Fibroblast of lung (primary cell): ENCODE measurements at places on chromosomes 6 and 20. TPM values are rescaled to one million over a fixed set of nuclear protein-coding genes. Genes with fewer than 3 reads are reported as not detected.

DNA sequence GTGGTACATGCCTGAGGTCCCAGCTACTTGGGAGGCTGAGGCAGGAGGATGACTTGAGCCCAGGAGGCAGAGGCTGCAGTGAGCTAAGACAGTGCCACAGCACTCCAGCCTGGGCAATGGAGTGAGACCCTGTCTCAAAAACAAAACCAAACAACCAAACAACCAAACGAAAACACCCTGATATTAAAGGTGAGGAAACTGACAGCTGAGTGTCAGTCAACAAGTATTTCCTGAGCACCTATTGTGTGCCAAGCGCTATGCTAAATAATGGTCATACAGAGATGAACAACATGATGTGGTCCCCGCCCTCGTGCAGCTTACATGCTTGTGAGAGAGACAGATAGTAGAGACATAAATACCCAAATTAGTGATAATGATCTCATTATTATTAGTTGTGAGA is 1.9 kb upstream of the TULP1 start:
- DNase-seq: no peak

DNA sequence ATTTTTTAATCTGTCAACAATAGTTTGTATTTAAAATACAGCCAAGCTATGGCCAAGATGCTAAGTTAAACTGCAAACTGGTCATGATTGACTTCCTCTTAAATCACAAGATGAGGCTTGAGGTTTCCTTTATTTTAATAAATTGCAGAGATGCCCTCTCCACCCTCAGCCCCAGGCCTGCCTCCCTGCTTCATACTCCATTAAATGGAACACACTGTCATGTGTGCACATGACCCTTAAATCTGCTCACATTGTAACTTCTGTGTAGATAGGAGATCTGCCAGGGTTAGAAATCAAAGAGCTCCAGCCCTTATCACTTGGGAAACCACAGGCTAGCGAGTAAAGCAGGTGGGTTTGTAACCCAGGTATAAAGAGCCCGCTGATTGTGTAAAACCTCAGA is 20.8 kb downstream of the DUSP22 start:
- DNase-seq: no peak

DNA sequence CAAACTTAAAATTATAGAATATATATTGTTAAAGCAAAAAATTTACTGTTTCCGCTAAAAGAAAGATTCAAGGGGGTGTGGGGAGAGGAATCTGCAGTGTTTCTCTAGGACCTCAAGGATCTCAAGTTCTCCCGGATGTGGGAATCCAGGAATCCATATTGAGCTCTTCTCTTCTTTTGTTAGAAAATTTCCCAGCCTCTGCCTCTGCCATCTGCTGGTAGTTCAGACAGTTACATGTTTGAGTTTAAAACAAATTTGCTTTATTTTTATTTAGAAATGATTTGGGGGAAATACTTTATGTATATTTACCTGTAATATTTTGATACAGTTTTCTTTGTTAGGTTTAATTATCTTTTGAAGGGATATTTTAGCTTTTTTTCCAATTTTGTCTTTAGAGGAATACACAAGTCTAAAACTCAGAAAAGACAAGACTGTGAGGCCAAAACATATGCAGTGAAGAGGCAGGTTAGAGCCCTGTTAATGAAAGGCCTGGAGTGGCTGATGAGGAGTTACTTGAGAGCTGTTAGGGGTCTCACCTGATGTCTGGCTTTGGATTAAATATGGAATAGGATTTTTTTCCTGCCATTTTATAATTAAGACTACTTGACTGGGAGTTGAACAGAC is 268.8 kb downstream of the ARID1B start:
- peak; percentile 77 for DNase-seq

- no peak for DNase-seq
Observed at GRCh38 chr6:121223930-121224329, 110.3 kb downstream of the TBC1D32 start.

DNA sequence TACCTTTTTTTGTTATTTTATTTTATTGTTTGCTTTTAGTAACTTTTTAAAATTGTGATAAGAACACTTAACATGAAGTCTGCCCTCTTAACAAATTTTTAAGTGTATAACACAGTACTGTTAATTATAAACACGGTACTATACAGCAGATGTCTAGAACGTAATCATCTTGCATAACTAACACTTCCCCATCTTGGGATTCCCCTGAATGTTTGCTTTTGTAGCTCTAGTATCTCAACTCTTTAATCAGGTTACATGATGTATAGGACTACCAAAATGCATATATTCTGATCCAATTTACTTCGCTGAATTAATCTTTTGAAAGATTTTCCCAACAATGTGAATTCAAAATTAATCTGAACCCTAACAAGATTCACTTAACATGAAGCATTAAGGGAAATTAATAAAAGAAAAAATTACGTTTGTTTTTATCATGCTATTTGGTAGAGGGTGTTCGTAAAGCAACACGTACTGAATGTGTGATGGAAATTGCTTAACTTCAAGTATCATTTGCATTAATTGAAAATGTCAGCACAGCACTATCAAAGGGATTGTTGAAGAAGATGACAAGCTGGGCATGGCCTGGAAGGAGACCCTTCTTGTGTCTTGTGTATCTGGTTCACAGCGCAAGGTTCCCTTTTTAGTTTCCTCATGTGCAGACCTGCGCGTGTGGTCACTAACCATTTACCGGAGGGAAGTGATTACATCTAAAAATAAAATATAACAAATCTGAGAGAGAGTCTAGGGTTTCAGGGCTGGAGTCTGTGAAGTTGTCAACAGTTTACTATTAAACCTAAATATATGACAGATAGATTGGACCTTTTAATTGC is 15.2 kb downstream of the COL19A1 start:
- DNase-seq: no peak

DNA sequence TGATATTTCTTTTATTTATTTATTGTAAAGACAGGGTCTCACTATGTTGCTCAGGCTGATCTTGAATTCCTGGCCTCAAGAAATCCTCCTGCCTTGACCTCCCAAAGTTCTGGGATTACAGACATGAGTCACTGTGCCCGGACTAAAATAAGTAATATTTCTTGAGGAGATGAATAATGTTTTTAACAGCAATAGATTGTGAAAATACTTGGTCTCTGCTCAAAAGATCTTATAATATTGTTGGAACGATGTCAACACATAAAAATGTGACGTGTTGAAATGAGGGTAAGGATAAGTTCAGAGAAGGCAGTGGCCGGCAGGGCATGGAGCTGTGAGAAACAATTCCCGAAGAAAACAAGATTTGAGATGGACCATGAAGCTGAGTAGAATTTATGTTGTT is 178.7 kb downstream of the GJA1 start:
- no peak for DNase-seq

DNA sequence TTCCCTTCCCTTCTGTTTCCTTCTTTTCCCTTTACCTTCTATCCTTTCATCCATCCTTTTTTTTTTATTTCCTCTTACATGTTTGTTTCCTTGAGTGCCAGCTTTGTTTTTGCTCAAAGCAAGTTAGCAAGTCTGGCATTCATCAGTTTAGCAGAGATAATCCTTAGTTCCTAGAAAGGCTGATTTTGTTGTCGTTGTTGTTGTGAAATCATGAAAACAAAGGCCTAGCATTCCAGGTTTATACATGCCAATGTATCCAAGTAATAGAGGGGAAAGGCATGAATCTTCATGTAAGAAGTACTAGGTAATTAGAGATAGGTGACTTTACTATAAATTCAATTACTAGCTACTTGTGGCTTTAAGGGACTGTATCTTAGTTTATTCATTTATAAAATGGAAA is 45.9 kb downstream of the TFAP2B start:
- no peak for DNase-seq

DNA sequence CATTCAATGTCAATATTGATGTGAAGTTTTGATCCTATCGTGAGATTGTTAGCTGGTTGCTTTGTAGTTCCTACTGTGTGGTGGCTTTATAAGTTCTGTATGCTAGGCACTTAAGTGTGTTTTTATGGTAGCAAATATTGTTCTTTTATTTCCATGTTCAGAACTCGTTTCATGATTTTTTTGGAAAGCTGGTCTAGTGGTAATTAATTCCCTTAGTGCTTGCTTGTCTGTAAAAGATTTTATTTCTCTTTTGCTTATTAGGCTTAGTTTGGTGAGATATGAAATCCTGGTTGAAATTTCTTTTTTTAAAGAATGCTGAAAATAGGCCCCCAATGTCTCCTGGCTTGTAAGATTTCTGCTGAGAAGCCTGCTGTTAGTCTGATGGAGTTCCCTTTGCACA is 27.8 kb upstream of the PLCB1 start:
- no peak for DNase-seq

DNA sequence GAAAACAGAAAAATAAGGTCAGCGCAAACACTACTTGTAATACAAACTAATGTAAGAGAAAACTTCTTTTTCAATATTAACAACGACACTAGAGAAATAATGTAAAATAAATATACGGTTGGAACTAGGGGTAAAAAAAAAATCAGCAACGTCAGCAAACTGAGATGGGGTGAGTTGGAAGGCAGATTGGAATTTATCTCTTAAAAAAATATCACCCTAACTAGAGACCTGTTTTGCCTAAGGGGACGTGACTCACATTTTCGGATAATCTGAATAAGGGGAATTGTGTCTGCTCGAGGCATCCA is 705 bp upstream of the UTRN start:
- no peak for DNase-seq

GRCh38 chr6:160978141-160978901 is 13.2 kb upstream of the MAP3K4 start:
- peak; percentile 69 for DNase-seq

GRCh38 chr20:60921022-60921622 is 330.9 kb upstream of the CDH4 start:
- no peak for DNase-seq

DNA sequence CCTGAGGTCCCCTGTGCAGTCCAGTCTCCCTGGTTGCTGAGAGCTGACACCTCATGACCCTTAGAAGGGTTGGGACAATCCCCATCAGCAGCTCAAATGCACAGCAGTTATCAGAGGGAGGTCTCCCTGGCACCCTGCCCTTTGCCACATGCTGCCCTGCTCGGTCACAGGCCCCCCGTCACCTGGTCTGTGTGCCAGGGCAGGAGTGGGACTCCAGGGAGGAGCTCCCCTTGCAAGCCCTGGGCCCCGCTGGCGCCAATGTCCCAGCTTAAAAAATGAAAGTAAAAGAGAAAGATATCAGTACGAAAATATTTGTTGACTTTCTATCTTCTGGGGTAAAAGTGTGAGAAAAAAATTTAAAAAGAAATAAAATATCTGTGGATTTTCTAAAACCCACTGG is 68.1 kb upstream of the SLC22A16 start:
- no peak for DNase-seq

GRCh38 chr6:91352878-91353277 is 766.0 kb upstream of the MAP3K7 start:
- DNase-seq: no peak

- no peak for DNase-seq
Observed at GRCh38 chr6:155351273-155352129, 37.2 kb upstream of the TFB1M start.

DNA sequence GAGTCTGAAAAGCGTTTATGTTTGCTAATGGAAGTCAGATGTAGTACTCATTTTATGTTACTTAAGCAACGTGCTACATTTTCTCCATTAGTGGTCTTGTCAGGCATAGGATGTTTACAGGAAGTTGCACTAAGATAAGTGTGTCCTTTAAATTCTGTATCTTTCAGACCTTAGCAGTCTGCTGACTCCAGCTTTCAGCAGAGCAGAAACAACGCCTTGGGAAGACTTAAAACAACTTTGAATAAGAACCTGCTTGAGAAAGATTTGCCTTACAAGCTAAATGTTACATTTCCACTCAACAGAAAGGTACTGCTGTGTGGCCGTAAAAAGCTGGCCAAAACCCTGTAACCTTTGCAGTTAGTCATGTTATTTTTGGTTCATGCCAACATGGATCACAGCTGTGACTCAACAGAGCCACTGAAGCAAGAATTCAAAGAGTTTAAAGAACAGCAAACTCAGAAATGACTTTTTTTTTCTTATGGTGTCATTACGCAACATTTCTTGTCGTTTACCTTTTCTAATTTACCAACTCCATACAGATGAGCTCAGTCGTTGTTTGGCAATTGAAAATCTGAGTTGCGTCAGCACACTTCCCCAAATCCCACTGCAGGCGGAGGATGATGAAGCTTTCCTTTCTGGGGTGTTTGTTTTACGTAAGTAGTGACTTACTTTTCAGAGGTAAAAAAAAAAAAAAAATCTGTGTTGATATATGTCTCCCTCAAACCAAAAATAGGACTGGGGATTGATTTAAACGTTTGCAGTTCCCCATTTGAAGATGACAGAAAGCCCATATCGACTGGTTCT is 27.9 kb upstream of the BMP6 start:
- DNase-seq: peak; percentile 93

- no peak for DNase-seq
Observed at GRCh38 chr6:155290491-155290890, 23.8 kb downstream of the TFB1M start.

DNA sequence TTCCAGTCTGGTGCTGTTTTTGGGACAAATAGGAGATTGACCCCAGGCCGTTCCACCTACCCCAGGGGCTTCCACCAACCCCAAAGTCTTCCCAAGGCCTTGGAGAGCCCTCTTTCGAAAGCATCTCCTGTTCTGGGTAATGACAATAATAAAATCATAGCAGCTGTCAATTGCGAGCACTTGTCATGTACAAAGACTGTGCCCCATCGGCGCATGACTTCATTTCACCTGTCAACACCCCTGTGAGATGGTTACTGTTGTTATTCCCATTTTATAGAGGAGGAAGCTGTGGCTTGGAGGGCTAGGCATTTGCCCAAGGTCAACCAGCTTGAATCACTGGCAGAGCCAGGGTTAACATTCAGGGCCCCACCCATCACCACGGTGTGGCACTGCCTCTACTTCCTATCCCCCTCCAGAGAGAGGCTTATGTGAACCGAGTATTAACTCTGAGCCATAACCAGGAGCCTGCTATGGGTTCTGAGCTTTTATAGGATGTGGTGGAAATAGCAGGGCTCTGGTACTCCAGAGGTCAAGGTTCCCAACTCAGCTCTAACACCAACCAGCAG is 51.2 kb downstream of the HNF4A start:
- DNase-seq: no peak

DNA sequence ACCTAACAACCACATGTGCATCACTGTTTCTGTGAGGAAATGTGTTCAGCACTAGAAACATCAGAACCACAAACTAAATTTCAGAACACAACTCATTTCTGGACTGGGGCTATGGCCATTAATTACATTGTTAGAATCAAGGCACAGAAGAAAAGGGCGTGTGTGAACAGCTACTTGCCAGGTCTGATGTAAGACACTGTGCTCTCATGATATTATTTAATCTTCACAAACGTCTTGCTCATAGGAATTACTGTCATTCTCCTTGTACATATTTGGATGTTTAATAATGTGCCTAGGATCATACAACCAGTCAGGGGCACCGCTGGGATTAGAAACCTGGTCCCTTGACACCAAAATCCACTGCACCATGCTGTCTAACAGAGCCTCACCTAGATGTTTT is 14.8 kb downstream of the ADGRF1 start:
- DNase-seq: no peak

The ARFGEF3 gene
- under 0.01 TPM in 2 replicates for total RNA-seq

The MOXD1 gene
- total RNA-seq: 45.5 and 89.8 TPM in 2 replicates

The PGC gene
- total RNA-seq: not detected in 2 replicates

The TMEM30A gene
- 129 and 153 TPM in 2 replicates for total RNA-seq

The MAFB gene
- total RNA-seq: 3.0 and 7.7 TPM in 2 replicates

The OR10C1 gene
- not detected in 2 replicates for total RNA-seq

The OR2H2 gene
- total RNA-seq: not detected in 2 replicates

The WFDC12 gene
- not detected in 2 replicates for total RNA-seq

The HLA-DPA1 gene
- total RNA-seq: 1.0 and 1.5 TPM in 2 replicates

The PHACTR1 gene
- total RNA-seq: 0.26 and 1.2 TPM in 2 replicates

The HLA-G gene
- total RNA-seq: not detected in 2 replicates

The BEND6 gene
- total RNA-seq: 10.8 and 12.6 TPM in 2 replicates

The RAET1E gene
- 0.51 and 1.5 TPM in 2 replicates for total RNA-seq

The B4GALT5 gene
- total RNA-seq: 19.0 and 21.0 TPM in 2 replicates

The MTCH1 gene
- total RNA-seq: 166 and 222 TPM in 2 replicates

The CAP2 gene
- total RNA-seq: 2.6 and 8.6 TPM in 2 replicates
